ENCODE measurements at places on chromosomes 3 and 15.

DNA sequence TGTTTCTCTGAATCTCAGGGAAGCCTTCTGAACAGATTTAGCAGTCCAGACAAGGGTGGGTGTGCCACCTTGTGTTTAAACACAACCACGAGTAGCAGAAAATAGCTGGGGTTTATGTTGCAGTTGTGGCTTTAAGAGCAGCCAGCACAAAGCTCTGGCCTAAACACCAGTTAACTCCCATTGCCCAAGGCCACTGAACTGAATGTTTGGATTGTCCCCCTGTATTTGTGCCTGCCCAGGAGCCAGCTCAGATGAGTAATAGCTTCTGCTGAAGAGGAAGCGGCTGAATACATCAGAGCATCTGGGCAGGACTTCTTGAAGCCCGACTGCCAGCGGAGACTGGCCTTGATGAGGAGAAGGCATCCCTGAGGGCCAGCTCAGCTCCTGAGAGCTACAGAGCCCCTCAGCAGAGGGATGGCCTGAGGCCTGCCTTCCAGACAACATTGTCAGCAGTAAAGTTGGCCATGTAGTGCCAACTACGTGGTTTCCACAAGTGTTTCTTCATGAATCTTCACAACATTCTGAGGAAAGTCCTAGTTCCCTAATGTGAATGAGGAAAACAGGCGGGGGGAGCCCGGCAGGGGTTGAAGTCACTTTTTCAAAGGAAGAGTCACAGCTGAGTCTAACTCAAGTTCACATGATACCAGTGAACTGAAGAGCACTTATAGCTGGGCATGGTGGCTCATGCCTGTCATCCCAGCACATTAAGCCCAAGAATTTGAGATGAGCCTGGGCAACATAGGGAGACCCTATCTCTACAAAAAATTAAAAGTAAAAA lies 65.8 kb upstream of the ZBTB38 start:
- no peak for DNase-seq

DNA sequence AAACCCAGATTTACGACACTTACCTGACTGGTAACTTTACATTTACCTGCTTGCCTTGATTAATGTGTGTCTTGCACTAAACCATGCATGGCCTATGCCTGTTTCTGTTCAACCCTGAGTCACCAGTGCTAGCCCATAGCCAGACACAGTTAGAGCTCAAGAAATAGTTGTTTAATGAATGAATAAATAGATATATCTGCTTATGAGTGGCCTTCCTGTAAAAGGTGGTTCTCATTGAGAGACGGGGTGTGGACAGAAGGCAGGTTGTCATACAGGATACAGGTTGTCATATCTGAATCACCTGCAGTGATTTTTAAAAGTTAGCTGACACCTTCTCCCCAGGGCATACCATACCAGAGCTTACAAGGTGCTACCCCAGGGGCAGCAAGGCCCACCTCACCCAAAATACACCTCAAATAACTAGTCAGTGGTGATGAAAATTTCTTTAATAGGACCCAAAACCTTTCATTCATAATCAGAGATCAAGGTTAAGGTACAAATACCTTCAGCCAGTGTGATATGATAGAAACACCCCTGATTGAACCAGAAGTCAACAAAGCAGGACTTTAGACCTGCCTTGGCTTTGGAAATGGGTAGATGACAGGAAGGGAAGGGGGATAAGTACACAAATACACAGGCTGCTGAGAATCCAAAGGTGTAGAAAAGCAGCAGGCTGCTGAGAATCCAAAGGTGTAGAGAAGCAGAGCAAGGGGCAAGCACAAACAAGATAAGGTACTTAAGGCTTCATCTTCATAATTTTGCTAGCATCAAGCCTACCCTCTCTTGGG lies 45.4 kb upstream of the TSC22D2 start:
- DNase-seq: no peak

GRCh38 chr3:100004931-100005330 lies 109.4 kb downstream of the FILIP1L start:
- no peak for DNase-seq

DNA sequence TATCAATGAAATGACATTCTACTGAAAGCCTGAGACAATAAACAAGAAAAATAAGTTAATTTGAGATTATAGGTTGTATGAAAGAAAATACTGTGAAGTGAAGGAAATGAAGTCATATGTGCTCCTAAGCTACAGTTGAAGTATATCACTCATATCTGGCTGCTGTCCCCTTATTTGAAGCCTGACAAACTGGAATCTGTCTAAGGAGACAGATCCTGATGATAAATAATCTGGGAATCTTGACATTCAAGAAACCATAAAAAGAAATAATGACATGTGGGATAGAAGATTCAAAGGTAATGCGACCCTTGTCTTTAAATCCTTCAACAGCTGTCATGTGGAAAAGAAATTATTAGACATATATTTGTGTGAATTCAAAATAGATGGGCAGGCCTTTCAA lies 424.5 kb upstream of the LMCD1 start:
- DNase-seq: no peak

DNA sequence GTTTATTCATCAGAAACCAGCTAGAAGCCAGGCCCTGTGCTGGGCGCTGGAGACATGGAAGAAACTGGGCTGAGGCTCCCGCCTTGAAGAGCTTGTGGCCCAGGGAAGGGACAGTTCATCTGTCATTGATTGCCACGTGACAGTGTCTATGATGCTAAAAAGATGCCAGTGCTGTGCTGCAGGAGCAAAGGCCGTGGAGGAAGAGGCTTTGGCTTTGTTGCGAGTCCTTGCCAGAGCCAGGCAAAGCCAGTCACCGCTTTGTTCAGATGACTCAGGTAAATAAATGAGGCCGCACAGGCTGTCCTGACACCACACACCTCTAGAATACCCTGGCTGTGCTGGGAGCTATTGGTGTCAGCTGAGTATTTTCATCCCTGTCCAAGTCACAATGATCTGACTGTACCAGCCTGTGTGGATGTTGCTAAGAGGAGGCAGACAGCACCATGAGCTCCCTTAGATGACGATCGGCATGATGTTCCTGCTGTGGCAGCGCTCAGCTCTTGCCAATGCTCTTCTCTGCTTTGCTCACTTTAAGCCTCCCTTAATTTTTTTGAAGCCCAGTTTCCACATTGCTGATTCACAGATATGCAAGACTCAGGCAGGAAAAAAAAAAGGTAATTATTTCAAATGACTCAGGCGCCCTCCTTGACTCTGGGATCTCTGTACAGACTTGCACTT lies 77.5 kb downstream of the CCNL1 start:
- DNase-seq: no peak

DNA sequence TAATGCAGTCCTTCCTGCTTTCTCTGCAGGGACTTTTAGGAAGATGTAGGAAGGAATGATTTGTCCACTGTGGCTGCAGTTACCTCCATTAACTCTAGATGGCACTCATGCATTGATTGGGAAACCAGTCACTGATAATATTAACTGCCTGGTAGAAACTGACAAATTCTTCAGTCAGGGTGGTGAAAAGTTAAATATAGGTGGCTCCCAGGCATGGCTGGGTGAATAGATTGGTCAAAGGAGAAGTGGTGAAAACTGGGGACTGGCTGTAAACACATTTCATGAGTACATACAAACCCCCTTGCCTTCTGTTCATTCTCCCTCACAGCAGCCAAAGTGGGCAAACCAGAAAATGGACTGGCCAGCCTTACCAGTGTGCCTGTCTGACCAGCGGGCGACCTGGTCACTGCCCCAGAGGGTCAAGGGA lies 333.4 kb downstream of the THSD4 start:
- DNase-seq: peak; percentile 38

DNA sequence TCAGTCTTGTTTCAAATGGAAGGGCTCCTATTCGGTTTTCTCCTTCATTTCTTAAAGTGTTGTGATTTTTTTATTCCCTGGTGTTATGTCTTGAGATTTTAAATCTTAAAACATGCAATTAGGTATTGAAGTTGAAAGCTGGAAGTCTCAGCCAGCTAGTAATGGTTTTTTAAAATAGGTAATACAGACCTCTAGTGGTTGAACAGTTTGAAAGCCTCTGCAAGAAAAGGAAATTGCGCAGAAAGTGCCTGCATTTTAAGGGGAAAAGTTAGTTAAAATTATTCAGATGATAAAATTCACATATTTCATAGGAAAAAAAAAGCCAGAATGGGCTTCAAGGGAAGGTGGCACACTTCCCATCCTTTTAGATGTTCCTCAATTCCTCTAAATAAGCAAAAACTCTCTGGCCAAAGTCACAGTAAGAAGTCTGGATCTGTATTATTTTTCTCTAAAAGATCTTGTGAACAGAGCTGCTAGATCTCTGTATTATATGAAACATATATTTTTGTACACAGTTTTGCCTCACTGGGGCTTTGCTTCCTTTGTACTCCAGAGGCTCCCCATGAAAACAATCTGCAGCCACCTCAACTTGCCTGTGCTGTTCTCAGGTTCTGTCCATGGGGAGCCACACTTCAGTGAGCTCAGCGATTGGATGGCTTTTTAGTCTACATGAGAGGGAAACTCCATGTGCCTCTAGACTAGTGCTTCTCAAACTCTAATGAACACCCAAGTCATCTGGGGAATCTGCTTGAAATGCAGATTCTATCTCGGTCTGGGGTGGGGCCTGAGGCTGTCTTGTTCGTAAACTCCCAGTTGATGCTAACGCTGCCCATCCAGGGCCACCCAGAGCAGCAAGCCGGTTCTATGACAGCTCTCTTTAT lies 21.5 kb downstream of the AGTR1 start:
- DNase-seq: no peak

DNA sequence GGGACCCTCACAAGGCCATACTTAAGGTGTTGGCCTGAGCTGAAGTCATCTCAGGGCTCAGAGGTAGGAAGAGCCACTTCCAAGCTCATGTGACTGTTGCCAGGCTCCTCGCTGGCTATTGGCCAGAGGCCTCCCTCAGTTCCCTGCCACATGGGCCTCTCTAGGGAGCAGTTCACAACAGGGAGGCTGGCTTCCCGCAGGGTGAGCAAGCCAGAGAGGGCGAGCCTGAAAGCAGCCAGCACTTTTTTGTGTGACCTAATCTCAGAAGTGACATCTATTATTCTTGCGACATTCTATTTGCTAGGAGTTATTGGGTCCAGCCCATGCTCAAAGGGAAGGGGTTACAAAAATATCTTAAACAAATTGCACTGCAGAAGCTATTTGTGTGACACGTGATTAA lies 201.4 kb downstream of the SSR3 start:
- DNase-seq: no peak

DNA sequence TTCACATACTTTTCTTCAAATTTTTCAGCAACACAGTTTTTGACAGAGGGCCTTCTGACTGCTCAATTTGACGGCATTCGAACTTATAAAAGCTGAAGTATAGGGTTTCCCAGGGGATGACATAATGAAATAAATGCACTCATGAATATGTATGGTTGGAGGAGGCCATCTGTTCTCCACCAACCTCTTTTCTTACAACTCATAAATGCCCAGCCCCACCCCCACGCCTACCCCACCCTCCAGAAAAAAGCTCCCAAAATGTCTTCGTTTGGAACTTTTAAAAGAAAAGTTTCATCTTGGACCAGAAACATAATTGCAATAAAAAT lies 211.6 kb upstream of the LRRN1 start:
- no peak for DNase-seq

DNA sequence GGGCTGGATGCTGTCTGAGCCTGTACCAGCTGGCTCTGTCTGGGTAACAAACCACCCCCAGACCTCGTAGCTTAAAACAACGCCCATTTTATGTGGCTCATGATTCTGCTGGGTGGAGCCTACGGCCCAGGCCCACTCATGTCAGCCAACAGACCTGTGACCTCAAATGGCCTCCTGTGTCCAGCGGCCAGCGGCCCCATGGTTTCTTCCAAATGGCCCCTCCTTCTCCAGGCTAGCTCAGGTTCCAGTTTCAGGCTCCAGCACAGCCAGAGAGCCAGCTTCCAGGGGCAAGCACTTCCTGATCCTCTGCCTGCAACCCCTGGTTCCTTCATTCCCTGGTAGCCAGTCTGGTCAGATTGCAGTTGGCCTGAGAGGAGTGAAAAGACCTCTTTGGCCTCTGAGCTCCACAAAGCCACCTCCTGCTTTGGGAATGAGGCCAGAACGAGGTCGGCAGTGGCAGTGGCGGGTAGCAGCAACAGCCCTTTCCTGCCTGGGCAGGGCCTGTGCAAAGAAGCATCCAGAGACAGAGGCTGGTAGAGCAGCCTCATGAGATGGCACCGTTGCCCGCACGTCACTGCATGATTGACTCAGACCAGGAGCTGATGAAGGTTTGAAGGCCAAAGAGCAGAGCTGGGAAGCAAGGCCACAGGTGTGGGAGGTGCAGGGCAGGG lies 21.0 kb upstream of the PLXNA1 start:
- DNase-seq: no peak
